ENCODE measurements at places on chromosomes 1 and 21.

DNA sequence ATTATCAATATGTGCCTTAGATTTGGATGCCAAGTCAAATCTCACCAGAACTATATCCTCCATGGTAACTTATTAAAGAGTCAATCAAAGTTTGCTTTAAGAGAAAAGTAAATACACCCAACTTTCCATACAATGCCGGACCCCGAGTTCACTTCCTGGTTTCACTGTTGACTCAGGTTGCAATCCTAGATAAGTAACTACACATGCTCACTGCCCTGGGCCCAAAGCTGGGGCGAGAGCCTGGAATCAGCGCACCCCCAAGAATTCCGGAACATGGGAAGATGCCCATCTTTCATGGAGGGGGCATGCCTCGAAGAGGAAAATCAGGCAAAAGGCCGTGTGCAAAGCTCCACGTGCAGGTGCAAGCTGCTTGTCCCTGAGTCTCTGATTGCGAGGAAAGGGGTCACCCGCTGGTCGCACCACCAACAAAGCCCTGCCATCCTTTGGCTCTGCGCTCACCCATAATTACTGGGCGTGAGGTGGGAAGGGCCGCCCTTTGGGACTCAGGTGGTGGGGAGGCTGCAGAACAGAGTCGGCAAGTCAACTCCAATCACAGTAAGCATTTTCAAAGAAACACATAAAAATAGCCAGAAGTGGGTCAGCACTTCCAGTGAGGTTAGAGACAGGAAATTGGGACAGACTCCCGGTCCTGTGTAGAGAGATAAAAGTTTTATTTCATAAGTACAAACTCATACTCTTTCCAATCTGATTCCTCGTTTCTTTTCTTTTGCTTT is 167.7 kb downstream of the TOMM20 start:
- no peak for DNase-seq

GRCh38 chr21:34997294-34997693 is 51.8 kb downstream of the RUNX1 start:
- DNase-seq: no peak

DNA sequence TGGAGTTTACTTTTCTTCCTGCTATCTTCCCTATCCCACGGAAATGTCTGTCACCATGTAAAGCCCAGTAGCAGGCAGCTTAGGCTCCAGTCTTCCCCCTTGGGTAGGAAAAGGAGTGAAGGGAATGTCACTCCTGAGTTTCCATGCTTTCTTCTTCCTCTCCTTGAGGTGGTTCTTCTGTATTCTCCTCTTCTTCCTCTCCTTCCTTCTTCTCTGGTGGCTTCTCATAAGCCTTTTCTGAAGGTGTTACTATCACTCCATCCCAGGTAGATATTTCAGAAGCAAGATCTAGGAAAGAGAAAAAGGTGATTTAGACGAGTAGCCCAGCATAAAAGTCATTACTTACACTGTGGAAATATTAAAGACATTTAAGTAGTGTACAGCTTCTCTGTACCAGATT is 3.8 kb downstream of the SNAPIN start:
- no peak for DNase-seq

GRCh38 chr1:205627956-205628355 is 3.9 kb downstream of the ELK4 start:
- no peak for DNase-seq

DNA sequence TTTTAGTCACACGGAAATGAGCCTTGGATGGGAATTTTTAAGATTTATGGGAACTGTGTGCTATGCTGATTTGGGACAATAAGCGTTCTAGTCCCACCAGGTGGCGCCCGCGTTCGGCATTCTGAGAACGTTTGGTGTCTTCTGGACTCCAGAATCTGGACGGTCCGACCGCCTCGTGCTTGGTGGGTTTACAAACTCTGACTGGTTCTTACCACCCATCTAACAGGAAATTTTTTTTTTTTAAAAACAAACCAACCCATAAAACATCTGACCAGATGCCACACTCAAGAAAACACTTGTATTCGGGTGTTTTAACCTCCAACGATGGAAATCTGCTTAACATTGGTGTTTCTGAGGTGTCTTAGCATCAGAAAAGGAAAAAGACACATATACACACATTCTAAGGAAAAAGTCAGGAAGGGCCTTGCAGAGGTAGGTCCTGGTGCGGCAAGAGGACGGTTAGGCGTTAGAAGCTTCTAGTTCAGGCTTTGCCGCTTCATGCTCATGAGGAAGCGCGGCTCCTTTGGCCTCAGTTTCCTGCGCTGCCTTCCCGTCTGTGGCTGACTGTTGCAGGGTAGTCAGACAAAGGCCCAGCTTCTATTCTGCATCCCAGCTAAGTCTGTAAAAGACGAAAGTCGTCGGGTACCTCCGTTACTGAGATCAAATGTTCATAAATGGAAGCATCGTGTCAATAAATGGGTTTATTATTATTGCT is 814 bp upstream of the DYRK3 start:
- DNase-seq: peak; percentile 62

- no peak for DNase-seq
These were observed 63.6 kb upstream of the ERG start for GRCh38 chr21:38561613-38562581.

DNA sequence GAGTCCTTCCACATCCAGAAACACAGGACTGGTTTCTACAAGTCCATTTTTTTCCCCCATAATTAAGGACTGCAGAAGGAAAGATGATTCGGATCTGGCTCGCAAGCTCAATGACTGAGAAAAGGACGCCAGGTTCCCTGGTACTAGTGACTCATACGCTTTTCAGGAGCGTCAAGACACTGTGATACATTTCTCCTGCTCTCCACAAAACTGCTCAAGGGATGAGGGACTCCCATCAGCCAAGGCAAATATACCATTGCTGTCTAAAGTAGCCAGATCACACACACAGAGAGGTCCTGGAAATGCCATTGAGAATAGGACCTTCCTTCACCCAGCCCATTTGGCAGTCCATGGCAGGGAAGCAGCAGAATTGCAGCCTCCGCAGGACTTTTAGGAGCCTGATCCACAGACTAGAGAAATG is 253.6 kb upstream of the IRF2BP2 start:
- DNase-seq: no peak

All from common myeloid progenitor, CD34-positive (primary cell).